B cell (primary cell): ENCODE measurements at places on chromosomes 5 and 9.

DNA sequence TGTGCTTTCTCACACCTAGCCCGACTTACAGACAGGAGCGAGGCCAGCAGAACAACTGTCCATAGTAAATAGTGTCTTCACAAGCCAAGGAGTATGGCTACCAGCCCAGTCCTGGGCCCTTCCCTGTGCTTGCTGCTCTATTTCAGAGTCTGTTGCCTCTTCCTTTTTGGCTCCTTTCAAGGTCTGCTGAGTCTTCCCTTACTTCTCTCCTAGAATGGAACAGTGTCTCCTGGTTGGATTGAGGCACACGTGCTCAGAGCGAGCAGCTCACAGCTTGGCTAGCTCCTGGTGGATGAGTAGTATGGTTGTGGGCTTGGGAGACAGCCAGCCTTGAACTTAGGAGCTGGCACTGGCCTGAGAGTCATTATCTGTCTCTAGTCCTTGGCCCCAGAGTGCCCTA is 72.8 kb downstream of the TLE4 start:
- DNase-seq = no peak

DNA sequence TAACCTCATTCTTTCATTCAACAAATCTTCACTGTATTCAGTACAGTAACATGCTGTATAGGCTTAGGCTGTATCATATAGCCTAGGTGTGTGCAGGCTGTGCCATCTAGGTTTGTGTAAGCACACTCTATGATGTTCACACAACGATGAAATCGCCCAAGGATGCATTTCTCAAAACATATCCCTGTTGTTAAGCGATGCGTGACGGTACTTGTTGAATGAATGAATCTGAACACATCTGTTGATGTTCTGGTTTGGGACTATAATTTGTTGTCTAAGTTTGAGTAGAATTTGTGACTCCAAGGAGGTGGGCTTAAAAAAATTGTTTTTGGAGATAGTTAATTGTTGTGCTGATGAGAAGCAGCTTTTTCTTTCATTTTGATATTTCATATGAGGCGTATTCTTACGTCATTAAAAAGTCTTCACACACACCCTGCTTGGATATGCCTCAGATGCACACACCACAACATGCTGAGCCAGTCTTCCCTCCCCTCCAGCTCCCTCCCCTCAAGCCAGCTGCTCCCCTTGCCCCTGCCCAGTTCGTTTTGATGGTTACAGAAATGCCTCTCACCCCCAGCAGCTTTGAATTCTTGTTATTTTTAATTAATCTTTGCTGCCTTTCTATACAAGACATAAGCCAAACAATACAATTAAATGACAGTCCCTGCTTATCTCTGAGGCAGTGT is 5.5 kb upstream of the PSAT1 start:
- DNase-seq = no peak

- DNase-seq = no peak
Observed at GRCh38 chr5:111353035-111353434, 128.9 kb downstream of the CAMK4 start.

GRCh38 chr9:127980060-127980705 is 606 bp downstream of the EEIG1 start:
- peak; percentile 87 for DNase-seq

DNA sequence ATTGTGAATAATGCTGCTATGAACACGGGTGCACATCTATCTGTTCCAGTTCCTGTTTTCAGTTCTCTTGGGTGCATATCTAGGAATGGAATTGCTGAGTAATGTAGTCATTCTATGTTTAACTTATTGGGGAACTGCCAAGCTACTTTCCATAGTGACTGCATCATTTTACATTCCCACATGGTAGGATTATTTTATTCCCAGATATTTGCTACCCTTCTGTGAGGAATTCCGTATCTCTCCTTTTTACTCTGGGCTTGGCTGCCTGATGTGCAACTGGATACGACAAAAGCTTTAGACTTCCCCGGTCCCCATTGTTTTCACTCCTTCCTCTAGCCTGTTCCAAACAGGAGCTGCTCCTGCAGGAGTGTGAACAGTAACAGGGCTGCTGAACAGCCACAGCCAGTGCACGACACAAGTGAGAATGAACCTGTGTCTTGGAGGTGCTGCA is 7.2 kb downstream of the TAS2R1 start:
- DNase-seq = no peak

DNA sequence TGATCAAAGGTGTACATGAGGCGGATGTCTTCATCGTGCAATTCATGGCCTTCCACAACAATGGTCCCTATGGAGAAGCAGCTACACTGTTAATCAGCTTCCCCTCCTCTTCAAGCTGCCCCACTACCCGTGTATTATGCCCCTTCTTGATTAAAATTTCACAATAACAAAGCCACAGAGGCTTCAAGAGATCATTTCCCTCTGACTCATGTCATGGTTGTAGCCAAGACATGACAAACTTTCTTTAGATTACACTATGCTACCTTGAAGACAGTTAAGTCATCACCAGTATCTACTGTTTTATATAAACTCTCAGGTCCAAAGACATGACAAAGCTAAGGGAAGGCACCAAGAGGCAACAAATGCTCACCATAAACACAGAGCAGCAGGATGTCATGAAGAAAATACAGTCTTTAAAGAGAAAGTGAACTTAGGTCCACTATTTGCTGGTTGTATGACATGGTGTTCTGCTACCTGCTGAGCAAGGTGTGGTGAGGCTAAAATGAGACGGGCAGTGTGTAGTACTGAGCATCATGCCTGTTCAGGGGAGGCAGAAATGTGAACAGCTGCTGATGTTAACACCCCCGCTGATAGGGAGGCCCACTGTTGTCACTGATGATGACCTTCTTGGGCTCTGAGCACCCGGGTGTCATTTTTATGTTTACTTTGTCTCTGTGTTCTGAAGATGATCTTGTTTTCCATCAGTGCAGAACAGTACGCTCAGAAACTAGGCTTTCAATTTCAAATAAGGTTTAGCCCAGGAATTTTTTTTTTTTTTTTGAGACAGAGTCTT is 48.3 kb downstream of the IARS1 start:
- no peak for DNase-seq

- DNase-seq = no peak
Observed at GRCh38 chr9:6150483-6150882, 65.1 kb upstream of the IL33 start.

DNA sequence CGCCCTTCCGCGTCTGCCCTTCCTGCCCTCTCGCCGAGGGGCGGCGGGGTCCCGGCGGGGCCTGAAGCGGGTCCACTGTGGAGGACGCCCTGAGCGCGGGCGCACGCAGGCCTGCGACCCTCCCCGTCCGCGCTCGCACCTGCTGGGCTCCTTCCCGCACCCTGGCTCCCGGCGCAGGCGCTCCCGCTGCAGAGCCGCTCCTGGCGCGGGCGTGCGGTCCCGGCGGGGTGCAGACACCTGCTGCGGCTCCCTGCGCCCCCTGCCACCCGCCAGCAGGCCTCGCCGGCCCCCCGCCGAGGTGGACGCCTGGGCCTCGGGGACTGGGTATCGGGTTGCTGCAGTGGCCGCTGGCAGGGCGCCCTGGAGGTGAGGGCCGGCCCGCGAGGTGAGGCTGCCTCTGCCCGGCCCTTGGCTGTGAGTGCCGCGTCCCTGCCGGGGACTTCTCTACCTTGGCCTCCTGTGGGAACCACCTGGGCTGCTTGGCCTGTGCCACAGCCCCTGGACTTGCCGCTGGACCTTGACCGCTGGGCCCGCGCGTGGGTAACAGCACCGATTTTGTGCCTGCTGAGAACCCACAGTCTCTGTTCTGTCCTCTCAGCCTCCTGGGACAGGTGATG is 627 bp downstream of the ARRDC1 start:
- no peak for DNase-seq

DNA sequence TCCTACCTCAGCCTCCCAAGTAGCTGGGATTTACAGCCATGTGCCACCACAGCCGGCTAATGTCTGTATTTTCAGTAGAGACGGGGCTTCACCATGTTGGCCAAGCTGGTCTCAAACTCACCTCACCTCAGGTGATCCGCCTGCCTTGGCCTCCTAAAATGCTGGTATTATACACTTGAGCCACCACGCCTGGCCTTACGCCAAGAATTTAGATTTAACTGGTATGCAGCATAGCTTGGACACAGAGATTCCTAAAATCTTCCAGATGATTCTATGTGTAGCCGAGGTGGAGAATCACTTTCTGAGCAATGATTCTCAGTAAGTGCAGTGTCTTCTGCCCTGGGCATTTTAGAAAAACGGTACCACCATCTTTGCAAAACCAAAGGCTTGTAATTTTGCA is 74.1 kb downstream of the HABP4 start:
- no peak for DNase-seq

- DNase-seq = no peak
Observed at GRCh38 chr9:127181595-127182190, 59.3 kb upstream of the ANGPTL2 start.

DNA sequence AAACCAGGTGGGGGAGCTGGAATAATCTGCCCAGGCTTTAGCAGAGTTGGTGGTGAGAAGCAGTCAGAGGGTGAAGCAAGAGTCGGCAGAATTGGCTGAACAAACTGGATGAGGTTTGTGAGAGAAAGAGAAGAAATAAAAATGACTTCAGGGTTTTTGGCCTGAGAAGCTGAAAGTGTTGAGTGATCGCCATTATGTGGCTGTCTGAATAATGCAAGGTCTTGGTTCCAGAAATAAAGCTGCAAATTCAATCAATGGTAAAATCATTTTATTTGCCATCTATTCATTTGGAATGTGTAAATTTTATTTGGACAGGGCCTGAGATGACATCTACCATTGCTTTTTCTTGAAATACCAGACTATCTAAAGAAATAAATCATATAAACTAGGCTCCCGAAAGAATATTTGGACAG is 50.4 kb upstream of the DAB2 start:
- DNase-seq = no peak

GRCh38 chr9:90333226-90333625 is 309.4 kb downstream of the DIRAS2 start:
- DNase-seq = no peak

DNA sequence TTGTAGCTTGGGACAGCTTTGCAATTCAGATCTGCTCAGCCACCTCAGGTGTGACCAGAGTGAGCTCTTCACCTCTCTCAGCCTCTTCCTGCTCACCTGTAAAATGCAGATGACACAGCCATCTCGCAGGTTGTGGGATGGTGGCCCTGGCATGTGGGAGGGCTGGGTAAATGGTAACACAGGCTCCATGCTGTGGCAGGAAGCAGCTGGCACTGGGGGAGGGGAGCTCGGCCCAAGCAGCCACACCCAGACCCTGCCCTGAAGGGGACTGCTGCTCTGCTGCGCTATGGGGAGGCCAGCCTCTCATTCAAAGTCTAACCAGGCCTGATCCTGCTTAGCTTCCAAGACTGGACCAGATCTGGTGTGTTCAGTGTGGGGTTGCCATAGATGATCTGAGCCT is 24.1 kb downstream of the PHF2 start:
- DNase-seq = no peak
